ENCODE measurements at places on chromosomes 16 and 17.

- no peak for DNase-seq
These were observed 35.2 kb downstream of the HSBP1 start for GRCh38 chr16:83842756-83843507.

DNA sequence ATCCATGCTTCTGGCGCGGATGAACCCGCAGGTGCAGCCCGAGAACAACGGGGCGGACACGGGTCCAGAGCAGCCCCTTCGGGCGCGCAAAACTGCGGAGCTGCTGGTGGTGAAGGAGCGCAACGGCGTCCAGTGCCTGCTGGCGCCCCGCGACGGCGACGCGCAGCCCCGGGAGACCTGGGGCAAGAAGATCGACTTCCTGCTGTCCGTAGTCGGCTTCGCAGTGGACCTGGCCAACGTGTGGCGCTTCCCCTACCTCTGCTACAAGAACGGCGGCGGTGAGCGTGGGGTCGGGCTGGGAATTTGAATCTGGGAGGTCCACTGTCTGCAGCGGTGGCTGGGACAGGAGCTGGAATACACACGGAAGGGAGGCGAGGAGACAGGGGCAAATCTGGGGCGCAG lies 904 bp downstream of the SLC6A2 start:
- no peak for DNase-seq

- DNase-seq = no peak
These were observed 480.2 kb downstream of the HS3ST3B1 start for GRCh38 chr17:14781123-14781522.

DNA sequence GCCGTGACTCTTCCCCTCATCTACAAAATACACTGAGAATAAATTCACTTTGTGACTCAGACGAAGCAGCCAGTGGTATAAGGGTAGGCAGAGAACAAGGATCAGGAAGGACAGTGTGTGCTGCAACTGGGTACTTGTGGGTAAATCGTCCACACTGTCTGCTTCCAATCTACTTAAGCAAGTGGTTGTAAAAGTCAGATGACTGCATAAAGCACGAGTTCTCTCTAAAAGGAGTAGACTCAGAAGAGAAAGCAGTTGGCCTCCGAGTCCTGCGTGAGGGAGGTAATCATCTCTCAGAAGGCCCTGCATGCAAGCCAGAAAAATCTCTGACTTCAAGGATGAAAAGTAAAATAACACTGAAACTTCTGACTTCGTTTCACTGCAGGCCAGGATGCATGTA lies 43.1 kb downstream of the ANKFY1 start:
- DNase-seq = peak; percentile 83

GRCh38 chr17:4902540-4902939 lies 358 bp downstream of the CHRNE start:
- DNase-seq = no peak

- DNase-seq = no peak
These were observed 1.3 kb downstream of the CDRT4 start for GRCh38 chr17:15466131-15466530.

DNA sequence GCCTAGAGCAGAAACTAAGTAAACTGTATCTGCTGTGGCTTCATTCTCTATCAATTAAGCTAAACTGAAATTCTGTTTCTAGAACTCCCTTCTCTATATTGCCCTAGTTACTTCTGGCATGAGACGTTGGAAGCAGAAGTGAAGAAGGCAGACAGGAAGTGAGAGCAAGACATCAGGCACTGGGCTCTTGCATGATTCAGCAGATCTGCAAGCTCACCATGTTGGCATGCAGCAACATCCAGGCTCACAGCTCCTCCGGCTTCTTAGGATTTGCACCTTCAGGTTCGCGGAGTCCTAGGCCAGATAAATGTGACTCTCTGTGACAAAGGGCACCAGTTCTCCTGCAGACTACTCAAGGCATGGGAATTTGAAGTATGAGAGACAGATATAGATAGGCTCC lies 148.3 kb downstream of the CDH8 start:
- DNase-seq = no peak

DNA sequence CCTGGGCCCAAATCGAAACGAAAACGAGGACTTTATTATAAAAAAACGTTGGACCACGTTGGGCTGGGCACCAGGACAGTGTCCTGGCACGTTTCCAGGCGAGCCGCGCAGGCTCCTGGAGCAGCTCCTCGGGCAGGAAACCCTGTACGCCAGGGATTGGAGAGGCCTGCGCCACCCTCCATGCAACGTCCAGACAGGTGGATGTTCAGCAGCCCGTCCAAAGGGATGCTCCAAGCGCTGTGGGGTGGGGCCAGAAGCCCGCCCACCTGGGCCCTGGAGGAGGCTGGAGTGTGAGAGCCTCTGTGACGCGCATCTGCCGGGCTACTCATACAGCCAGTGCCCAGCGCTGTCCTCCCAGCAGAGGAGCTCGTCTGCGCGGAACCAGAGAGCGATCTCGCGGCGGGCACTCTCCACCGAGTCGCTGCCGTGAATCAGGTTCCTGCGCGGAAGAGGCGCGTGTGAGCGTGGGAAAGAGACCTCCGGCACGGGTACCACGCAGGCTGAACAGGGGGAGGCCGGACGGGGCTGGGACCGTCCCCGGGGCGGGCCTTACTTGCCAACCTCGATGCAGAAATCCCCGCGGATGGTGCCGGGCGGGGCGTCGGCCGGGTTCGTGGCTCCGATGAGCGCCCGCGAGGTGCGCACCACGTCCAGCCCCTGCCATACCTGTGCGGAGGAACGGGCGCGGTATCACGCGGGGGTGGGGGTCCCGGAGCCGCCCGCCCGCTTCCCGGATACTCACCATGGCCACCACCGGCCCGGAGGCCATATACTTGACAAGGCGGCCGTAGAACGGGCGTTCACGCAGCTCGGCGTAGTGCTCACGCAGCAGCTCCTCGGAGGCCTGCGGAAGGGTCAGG lies 785 bp downstream of the NME3 start:
- DNase-seq = peak; percentile 10

- no peak for DNase-seq
These were observed 178.7 kb downstream of the GRIN2A start for GRCh38 chr16:10003486-10003885.

- DNase-seq = no peak
These were observed 68.0 kb downstream of the KLHDC4 start for GRCh38 chr16:87697792-87698191.

GRCh38 chr17:71237903-71238538 lies 882.8 kb upstream of the SOX9 start:
- DNase-seq = no peak

DNA sequence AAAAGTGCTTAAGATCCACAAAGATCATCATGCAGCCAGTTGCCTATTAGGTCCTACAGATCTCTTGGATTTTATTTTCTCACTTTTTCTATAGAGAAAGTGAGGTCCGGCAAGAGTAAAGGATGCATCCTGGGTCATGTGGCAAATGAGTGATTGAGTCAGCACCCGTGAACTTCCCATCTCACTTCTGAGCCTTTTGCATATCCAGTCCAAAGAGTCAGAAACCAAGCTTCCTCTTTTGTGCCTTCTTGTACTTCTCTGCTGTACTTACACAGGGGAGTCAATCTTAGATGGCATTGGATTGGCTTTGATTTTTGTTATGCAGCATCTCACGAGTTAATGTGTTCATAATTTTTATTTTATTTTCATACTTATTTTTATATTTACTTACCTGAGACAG lies 114.2 kb upstream of the IRX5 start:
- DNase-seq = no peak

DNA sequence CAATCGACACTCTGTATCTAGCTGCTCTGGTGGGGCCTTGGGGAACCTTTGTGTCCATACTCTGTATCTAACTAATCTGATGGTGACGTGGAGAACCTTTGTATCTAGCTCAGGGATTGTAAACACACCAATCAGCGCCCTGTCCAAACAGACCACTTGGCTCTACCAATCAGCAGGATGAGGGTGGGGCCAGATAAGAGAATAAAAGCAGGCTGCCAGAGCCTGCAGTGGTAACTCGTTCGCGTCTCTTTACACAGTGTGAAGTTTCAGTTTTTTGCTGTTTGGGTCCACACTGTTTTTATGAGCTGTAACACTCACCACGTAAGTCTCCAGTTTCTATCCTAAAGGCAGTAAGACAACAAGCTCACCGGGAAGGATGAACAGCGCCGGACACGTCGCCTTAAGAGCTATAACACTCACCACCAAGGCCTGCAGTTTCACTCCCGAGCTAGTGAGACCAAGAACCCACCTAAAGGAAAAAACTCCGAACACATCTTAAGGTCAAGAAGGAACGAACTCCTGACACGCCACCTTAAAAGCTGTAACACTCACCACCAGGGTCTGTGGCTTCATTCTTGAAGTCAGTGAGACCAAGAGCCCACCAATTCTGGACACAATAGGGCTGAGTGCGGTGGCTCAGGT lies 64.6 kb downstream of the KPNA2 start:
- no peak for DNase-seq

DNA sequence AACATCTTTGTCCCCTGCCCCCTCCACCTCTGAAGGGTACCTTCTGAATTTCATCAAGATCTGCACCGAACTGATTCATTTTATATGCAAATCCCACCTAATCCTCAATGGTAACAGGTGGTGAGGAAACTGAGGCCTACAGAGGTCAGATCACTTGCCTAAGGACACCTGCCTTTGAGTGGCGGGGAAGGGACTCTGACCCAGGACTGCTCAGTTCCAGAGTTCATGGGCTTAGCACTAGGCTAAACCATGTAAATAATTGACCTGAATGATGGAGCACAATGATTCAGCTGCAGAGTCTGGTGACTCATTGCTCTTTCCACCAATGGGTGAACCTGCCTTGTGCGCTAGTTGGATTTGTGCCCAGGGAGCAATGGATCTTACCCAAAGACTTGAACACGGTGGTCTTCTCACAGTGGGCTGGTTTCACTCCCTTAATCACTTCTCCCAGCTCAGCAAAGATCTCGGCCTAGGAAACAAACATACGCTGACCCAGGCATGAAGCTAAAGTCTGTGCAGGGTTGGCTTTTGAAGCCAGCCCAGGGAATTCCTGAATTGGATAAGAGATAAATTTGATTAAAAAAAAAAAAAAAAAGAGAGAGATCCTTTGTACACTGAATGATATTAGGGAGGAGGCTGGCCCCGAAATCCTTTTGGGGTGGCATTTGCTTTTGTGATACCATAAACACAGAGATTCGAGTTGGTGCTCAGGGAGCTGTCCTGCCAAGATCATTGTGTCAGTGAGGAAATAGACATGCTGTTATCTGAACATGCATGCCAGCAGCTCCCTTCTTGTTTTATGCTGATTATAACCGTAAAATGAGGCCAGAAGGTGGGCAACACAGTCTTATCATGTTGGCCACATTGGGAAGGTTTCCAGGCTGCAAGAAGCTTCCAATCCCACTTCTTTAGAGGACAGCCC lies 17.0 kb downstream of the CRYM start:
- no peak for DNase-seq

DNA sequence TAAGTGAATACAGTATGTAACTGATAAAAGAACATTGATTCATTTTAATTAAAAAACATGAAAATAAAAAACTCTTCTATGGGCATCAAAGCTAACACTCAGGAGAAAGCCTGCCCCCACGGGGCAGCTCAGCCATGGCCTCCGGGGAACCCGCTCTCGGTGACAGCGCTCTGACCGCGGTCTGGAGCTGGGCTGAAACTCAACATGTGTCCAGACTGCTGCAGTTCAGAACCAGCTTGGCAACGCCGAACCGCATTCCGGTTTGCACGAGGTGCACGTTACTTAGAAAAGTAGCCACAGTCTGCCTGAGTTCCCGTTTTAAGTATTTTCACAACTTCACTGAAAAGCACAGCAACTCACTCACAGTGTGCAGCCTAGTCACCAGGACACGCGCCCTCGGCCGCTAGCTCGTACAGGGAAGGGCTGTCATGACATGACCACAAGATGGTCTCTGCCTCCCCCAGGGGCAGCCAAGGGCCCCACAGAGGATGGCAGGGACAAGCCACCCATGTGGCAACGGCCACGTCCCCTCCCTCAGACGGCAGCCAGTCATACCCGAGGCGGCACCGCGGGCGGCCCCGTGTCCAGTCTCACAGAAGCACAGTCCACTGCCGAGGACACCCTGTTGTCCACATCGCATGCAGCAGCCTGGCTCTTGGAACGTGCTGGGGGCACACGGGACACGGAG lies 77.1 kb upstream of the METRNL start:
- no peak for DNase-seq

GRCh38 chr16:78311831-78312230 lies 212.4 kb downstream of the WWOX start:
- no peak for DNase-seq

- DNase-seq = no peak
These were observed 35.2 kb upstream of the STH start for GRCh38 chr17:45963889-45964288.

DNA sequence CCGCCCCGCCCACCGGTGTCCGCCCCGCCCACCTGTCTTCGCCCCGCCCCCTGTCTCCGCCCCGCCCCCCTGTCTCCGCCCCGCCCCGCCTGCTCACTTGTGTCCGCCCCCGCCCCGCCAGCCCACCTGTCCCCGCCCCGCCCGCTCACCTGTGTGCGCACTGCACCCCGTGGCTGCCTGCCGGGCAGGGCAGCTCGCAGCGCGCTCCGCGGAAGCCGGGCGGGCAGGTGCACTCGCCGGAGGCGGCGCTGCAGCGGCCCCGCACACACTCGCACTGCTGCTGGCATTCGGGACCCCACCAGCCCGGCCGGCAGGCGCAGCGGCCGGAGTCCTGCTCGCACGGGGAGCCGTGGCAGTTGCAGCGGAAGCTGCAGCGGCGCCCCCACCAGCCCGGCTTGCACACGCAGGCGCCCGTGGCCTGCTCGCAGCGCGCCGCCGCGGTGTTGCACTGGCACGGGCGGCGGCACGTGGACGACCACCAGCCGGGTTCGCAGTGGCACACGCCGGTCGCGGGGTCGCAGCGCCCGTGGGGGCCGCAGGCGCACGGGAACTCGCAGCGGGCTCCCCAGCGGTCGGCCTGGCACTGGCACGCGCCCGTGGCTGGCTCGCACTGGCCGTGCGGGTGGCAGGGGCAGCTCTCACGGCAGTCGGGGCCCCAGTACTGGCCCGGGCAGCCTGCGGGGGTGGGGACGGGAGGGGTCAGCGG lies 2.1 kb downstream of the SCARF1 start:
- DNase-seq = no peak

GRCh38 chr16:23080329-23080728 lies 68.9 kb downstream of the USP31 start:
- DNase-seq = no peak

DNA sequence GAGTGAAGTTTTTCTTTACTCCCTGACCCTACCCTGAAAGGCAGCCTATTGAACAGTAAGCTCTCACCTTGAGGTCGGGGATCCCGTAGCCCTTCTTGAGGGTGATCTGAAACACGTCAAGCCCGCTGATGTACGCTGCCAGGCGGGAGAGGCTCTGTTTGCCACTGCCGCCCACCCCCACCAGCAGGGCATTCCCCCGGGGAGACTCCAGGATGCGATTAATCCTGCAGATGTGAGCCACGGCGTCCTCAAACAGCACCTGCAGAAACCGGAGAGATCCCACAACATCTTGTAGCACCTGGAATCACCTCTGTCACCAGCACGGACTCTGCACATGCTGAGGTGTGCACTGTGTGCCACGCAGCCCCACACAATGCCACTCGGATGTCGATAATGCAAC lies 96.8 kb downstream of the PGS1 start:
- DNase-seq = no peak

DNA sequence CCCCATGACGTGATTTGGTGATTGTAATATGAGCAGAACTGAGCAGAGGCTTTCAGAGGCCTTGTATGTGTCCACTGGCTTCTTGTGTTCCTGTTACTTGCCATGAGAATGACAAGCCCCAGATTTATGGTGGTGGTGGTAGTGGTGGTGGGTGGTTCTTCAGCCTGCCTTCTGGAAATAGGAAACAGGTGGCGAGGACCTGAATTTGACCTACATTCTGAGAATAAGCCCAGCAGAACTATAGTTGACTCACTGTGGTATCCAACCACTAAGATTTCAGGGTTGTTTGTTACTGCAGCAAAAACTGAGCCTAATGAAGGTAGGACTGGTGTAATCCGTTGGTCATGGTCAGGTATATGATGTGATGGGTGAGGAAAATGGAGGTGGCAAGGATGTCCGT lies 93.0 kb downstream of the SHISA9 start:
- no peak for DNase-seq

Data from foreskin melanocyte (primary cell).